ENCODE measurements at places on chromosomes 12 and 14.
A peak's percentile ranks its signal among the peaks of the same experiment; 100 is the strongest.

GRCh38 chr12:16611146-16611545, 5.2 kb upstream of the LMO3 start:
- DNase-seq: no peak

DNA sequence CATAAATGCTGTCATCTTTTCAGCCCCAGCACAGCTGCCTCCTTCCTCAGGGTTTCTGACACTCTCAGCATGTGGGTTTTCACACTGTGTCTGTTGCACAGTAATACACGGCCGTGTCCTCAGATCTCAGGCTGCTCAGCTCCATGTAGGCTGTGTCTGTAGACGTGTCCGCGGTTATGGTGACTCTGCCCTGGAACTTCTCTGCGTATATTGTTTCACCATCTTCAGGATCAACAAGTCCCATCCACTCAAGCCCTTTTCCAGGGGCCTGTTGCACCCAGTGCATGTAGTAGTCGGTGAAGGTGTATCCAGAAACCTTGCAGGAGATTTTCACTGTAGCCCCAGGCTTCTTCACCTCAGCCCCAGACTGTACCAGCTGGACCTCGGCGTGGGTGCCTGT, 1210.6 kb downstream of the TMEM121 start:
- no peak for DNase-seq

GRCh38 chr14:84403585-84403984, 1126.4 kb upstream of the FLRT2 start:
- DNase-seq: no peak

DNA sequence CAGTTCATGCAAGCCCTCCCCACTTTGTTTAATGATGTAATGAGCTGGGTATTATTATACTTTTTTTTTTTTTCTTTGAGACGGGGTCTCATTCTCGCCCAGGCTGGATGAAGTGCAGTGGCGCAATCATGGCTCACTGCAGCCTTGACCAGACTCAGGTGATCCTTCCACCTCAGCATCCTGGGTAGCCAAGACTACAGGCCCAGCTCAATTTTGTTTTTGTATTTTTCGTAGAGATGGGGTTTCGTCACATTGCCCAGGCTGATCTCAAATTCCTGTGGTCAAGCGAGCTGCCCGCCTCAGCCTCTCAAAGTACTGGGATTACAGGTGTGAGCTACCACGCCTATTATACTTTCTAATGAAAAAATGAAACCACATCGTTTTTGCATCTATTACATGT, 4.5 kb upstream of the DCAF11 start:
- no peak for DNase-seq

DNA sequence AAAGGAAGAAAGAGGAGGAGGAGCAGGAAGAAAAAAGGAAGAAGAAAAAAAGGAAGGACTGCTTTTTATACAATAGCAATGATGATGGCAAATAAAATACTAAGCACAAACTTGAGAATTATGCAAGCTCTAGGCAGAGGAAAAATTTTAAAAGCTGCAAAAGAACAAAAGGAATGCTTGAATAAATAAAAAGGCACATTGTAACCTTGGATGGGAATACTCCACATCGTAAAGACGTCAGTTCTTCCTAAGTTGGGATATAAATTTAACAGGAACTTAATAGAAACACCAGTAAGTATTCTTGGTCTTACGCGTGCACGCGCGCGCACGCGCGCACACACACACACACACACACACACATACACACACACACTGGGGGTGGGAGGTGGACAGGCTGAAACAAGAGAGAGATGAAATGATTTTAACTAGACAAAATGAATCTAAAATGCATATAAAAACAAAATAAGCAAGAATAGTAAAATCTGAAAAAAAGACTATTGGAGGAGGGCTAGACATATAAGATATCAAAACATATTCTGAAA, 43.0 kb downstream of the SERPINA3 start:
- no peak for DNase-seq

DNA sequence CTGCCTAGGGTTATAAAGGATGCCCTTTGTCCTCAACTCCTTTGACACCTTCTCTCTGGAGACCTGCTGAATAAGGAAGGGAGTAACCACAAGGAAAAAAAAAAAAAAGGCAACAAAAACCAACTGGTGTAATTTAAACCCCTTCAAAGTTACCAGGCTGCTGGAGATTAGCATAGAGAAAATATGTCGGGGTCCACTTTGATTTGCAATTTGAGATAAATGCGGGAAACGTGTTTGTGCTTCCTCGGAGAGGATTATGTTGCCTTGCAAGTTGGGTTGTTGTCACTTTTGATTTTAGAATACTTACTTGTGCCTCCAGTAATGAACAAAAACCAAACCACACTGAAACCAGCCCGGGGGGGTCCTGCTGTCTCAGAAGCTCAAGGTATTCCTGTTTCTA, 200.2 kb upstream of the MYL2 start:
- no peak for DNase-seq

DNA sequence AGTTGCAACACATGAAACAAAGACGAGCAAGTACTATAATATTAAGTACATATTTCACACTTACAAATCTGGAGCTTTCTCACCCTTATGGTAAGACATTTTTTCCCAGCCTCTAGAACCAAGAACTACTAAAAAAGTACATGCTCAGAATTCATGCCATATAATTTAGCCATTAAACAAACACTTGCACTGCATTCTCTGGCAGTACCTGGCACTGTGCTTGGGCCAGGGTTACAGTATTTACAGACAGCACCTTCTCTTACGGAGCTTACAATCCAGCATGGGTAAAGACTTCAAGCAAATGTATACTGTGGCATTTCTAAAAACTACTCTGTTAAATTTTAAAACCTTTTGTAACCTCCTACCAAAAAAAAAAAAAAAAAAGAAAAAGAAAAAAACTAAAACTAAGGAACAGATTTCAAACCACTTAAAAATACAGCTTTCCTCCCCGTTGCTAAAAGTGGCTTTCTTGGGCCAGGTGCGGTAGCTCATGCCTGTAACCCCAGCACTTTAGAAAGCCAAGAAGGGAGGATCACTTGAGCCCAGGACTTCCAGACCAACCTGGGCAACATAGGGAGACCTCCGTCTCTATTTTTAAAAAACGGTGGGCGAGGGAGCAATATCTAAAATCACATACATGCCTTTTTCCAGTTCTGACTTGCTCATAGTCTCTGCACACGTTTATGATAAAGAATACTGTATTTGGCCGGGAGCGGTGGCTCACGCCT, 956 bp downstream of the GNPTAB start:
- DNase-seq: no peak

DNA sequence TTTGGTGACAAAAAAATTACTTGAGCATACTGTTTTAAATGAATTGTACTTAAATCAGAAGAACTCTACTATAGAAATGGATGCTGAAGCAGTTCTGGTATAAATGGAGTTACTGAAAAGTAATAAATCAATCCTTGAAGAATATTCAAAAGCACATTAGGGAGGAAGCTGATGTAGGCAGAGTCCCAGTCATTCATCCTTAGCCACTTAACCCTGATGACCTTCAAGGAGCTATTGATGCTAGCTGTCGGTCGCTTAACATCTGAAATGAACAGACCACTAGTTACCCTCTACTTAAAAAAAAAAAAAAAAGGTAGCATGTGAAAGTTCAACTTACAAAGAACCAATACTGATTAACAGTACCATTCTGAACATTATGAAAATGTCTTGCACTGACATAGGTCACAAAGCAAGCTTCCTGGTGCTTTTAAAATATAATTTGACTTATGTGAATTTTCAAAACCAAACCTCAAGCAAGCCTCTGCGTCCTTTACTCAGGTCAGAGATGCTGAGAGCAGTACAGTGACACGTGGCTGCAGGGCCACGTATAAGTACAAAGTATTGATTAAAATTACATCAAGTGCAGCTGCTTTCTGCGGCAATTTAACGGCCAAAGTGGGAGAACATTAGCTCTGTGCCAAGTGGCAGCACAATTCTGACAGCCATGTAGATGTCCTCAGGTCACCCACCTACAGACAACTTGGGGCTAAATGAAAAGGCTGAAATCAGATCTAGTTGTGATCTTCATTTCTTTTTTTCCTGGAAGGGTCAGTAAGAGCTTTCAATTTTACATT, 18.1 kb downstream of the PPM1H start:
- no peak for DNase-seq

DNA sequence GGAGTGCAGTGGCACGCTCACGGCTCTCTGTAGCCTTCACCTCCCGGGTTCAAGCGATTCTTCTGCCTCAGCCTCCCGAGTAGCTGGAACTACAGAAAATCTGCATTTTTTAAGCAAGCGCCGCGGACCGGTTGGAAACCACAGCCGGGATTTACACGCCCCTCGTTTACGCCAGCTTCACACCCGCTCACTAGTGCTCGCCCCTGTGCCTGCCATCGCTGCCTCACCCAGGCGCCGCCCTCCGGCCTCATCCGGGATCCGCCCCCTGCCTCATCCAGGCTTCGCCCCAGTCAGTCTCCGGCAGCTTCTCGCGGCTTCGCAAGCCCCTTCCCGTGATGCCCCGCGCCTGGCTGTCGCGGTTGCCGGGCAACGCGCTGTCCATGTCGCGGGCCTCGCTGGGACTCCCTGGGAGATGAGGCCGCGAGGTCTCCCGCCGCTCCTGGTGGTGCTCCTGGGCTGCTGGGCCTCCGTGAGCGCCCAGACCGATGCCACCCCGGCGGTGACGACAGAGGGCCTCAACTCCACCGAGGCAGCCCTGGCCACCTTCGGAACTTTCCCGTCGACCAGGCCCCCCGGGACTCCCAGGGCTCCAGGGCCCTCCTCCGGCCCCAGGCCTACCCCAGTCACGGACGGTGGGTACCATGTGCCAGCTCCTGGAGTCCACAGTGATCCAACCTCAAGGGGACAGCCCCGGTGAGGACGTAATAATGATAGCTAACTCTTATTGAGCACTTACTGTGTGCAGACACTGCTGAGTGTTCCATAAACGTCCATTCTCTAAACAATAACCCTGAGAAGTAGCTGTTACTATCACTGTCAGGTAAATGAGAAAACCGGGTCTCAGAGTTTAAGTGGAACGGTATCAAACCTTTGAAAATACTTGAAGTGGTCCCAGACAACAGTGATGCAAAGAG, at the start of gene TCTN1:
Gene TCTN1, plus strand, starts transcription at position 359 of the 914 bp plus-strand sequence. Its CDS starts 54 bp downstream, at position 413.
- peak; percentile 94 for DNase-seq

- DNase-seq: no peak
These were observed 368.9 kb upstream of the RPL10L start for GRCh38 chr14:47020500-47020899.

DNA sequence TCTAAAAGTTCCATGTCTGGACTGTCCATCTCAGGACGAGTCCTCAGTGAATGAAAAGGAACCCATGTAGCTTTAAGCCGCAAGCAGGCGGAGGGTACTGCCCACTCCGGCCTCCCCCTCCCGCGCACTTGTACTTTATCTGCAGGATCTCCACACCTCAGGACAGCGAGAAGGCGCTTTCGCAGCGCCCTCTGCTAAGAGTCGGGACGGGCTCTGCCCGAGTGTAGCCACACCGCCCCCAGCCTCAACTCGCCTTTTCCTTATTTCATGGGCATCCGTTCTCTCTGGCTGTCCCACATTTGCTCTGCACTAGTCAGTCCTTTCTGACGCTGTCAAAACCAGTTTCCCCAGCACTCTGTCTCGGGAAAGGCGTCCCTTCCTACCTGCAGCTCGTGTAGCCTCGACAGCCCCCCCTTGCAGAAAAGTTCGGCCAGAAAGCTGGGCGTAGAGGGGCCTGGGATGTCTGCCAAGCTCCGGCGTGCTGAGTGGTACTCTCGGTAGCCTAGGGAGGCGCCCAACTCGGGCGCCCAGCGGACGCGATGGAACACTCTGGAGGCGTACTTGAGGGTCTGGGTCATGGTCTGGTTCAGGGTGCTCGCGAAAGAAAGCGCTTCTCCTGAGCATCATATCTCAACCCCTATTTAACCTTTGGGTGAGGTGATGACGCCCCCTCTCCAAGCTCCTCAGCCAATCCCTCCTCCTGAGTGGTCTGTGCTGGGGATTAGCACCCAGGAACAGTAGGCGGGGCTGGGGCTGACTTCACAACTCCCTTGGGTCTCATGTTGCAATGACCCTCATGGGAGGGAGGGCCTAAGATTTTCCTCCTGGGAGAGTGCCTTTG, at the start of gene CYP27B1:
Gene CYP27B1, minus strand, starts transcription at position 615 of the 841 bp plus-strand sequence. Its CDS starts 37 bp downstream, at position 578.
- no peak for DNase-seq

DNA sequence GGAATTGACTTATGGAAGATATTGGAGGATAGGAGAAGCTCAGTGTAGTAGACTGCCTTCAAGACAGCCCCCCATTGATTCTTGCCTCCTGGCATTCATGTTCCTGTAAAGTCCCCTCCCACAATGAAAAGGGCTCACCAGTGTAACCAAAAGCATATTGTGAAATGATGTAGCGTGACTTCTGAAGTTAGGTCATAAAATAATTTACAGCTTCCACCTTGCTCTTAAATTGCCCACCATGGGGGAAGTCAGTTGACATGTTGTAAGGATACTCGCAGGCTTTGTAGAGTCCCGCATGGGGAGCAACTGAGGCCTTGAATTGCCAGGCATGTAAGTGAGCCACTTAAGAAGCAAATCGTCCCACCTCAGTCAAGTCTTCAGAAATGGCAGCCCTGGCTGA, 25.1 kb downstream of the GTSF1 start:
- peak; percentile 70 for DNase-seq

DNA sequence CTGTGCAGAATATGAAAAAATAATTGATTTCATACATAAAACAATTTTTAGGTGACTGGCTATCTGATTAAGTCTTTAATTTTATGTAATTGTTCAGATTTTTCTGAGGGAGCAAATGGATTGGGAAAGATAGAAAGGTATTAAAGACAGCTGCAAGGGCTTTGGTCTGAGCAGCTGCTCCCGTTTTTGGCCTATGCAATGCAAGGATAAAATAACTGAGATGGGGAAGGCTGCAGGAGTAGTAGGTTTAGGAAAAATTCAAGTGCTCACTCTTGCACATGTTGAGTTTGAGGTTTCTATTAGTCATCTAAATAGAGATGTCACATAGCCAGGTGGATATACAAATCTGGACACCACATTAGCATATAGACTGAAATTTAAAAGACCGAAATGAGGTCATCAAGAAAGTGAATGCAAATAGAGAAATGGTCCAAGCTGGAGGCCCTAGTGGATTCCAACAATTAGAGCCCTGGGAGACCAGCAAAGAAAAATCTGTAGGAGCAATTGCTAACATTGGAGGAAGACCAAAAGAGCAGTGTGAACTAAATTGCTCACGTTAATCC, 144.0 kb downstream of the PPFIA2 start:
- DNase-seq: no peak

- DNase-seq: no peak
These were observed 45.6 kb upstream of the SGPP1 start for GRCh38 chr14:63773504-63773903.

- DNase-seq: no peak
These were observed 12.9 kb upstream of the SERPINA4 start for GRCh38 chr14:94548131-94548998.

GRCh38 chr14:83894568-83894967, 1635.4 kb upstream of the FLRT2 start:
- DNase-seq: no peak

GRCh38 chr14:51067295-51067694, 27.6 kb downstream of the TRIM9 start:
- DNase-seq: no peak

DNA sequence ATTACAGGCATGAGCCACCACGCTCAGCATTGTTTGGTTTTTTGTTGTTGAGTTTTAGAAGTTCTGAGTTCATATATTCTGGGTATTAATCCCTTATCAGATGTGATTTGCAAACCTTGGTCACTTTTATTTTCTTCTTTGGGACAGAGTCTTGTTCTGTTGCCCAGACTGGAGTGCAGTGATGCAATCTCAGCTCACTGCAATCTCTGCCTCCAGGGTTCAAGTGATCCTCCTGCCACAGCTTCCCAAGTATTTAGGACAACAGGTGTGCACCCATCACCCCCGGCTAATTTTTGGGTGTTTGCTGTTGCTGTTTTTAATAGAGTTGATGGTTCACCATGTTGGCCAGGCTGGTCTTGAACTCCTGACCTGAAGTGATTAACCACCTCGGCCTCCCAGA, 11.8 kb downstream of the USP30 start:
- DNase-seq: no peak

Data from inflammatory macrophage treated with lipopolysaccharide for 1 hour (primary cell).